Activated CD4-positive, alpha-beta memory T cell treated with anti-CD3 and anti-CD28 coated beads, Interleukin-2, amount 10 ng/mL, durations not matched to agents 7 days and 5 days (primary cell): ENCODE measurements at places on chromosomes 1 and 21. TPM values are rescaled to one million over a fixed set of nuclear protein-coding genes. Genes with fewer than 3 reads are reported as not detected.

Gene PDE9A
- 14.3 TPM for total RNA-seq

Gene PCAT6
- 1.9 TPM for total RNA-seq

Gene CNKSR1
- 1.8 TPM for total RNA-seq

Gene ADGRB2
- total RNA-seq, result 0.68 TPM

Gene OR2L2
- 0.10 TPM for total RNA-seq

Gene KNCN
- not detected for total RNA-seq

Gene ADAMTS5
- total RNA-seq, result not detected

DNA sequence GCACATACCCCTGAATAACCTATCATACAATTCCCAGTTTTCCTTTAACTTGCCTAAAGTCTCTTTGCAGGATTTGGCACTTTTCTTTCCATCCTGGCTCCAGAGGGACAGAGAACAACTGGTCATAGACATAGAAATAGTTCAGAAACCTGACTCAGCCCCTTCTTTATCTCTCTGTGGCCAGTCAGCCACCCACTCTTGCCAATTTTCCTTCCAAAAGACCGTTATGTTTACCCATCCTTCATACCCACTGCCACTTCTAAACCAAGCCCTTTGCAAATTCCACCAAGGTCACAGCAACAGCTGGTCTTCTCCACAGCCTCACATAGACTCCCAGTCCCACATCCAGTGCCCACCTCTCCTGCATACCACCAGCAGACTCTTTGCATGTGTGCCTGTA lies 127.2 kb upstream of the FGGY start:
- no peak overlapping the region for H3K4me3 ChIP-seq
- H3K27me3 ChIP-seq, result peaks cover 19% of the 10 kb centered on the region
- H3K27ac ChIP-seq, result no peak overlapping the region
- H3K36me3 ChIP-seq, result no peaks in the 10 kb centered on the region
- DNase-seq, result no peak

GRCh38 chr1:244006961-244007360 lies 44.1 kb upstream of the ZBTB18 start:
- H3K4me3 ChIP-seq, result no peak overlapping the region
- H3K27me3 ChIP-seq, result peaks cover 4% of the 10 kb centered on the region
- no peaks in the 10 kb centered on the region for H3K36me3 ChIP-seq
- H3K27ac ChIP-seq, result no peak overlapping the region

DNA sequence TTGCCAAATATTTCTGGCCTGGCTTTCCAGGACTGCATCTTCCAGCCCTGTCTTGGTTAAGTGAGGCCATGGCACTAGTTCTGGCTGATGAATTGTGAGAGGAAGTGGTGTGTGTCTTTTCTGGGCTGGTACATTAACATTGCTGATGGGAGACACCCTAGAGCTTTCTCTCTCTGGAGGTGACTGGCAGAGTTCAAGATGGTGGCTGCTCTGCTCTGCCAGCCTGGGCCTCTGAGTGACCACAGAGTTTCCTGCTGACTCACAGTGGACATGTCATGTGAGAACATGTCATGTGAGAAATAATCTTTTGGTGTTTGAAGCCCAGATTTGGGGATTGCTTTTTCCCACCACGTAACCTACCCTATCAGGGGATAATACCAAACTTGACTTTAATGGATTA lies 218.0 kb upstream of the KIAA0040 start:
- no peaks in the 10 kb centered on the region for H3K4me1 ChIP-seq
- H3K36me3 ChIP-seq, result no peaks in the 10 kb centered on the region
- no peak overlapping the region for H3K27ac ChIP-seq
- H3K27me3 ChIP-seq, result peaks cover 2% of the 10 kb centered on the region
- no peak for DNase-seq

GRCh38 chr1:248834343-248834940 lies 3.6 kb upstream of the ZNF672 start:
- DNase-seq, result no peak
- peaks cover 5% of the 10 kb centered on the region for H3K4me1 ChIP-seq
- H3K36me3 ChIP-seq, result peaks cover 3% of the 10 kb centered on the region
- no peak overlapping the region for H3K27ac ChIP-seq

GRCh38 chr1:24142546-24143534 lies at the start of gene IL22RA1:
IL22RA1 (minus strand) TSS chr1:24143140; CDS start chr1:24143082, 58 bp downstream.
- peaks cover 5% of the 10 kb centered on the region for H3K4me1 ChIP-seq
- no peak within 1 kb of the TSS for H3K4me3 ChIP-seq
- DNase-seq, result no peak
- H3K36me3 ChIP-seq, result no peaks in the 10 kb centered on the region
- H3K27ac ChIP-seq, result no peak within 1 kb of the TSS

GRCh38 chr1:39174390-39175081 lies 30.0 kb upstream of the MACF1 start:
- H3K4me1 ChIP-seq, result no peaks in the 10 kb centered on the region
- H3K36me3 ChIP-seq, result no peaks in the 10 kb centered on the region
- no peak overlapping the region for H3K4me3 ChIP-seq
- H3K27me3 ChIP-seq, result no peaks in the 10 kb centered on the region

DNA sequence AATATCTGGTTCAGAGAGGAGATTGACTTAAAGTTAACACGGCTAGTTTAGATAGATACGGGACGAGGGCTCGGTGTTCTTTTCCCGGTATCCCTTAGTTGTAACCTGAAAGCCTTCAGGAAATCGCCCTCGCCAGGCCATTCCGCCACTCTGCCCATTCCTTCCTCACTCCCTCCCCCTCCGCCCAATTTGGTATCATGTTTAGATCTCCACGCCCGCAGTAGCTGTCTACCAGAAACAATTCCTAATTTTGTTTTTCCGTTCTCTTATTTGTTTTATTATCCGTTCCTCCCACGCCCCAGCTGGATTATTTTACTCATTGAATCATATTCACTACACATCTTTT lies 685 bp upstream of the VAMP4 start:
- H3K4me3 ChIP-seq, result peak overlapping the region; percentile 99
- H3K27ac ChIP-seq, result peak overlapping the region; percentile 100
- peaks cover 27% of the 10 kb centered on the region for H3K36me3 ChIP-seq
- peaks cover 47% of the 10 kb centered on the region for H3K4me1 ChIP-seq

DNA sequence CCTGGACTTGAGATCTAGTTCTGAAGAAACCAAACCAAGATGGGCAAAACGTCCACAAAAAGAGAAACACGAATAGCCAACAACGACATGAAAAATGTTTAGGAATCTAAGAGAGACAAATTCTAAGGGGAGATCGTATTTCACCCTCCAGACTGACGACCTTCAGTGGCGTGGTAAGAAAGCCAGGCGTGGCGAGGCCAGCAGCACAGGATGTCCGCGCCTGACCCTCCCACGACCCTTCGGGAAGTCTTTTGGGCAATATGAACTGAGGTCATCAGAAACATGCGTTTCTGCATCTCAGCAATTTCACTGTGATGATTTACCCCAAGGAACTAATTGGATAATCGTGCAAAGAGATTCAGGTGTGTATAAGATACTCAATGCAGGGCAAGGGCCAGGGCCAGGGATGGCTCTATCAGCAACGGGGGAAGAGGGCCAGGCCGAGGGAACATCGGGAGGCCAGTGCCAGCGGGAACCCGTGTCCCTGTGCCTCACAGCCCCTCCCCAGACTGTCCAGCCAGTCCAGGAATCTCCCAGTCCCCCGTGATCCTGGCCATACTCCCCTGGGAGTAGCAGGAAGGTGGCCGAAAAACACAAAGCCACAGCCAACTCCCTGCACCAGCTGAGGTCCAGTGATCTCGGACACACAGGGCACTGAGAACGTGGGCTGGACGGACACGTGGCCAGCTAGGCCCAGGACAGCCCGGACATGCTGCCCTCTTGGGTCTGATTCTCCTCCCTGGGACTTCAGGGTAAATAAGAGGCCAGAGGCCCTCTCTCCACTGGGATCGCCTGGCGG lies 53.6 kb upstream of the ADARB1 start:
- no peak for DNase-seq
- no peak overlapping the region for H3K27ac ChIP-seq
- H3K4me3 ChIP-seq, result no peak overlapping the region
- H3K4me1 ChIP-seq, result peaks cover 7% of the 10 kb centered on the region
- H3K36me3 ChIP-seq, result no peaks in the 10 kb centered on the region

- no peak for DNase-seq
- H3K4me3 ChIP-seq, result no peak overlapping the region
- H3K27me3 ChIP-seq, result peaks cover 8% of the 10 kb centered on the region
- no peaks in the 10 kb centered on the region for H3K4me1 ChIP-seq
- H3K36me3 ChIP-seq, result no peaks in the 10 kb centered on the region
Observed at GRCh38 chr1:178488393-178488792, 8.4 kb downstream of the CLEC20A start.

GRCh38 chr1:116261227-116261626 lies 111.8 kb upstream of the ATP1A1 start:
- H3K4me3 ChIP-seq, result no peak overlapping the region
- H3K27ac ChIP-seq, result no peak overlapping the region
- H3K36me3 ChIP-seq, result no peaks in the 10 kb centered on the region
- no peaks in the 10 kb centered on the region for H3K27me3 ChIP-seq
- DNase-seq, result no peak

GRCh38 chr1:105436589-105437259 lies 1619.8 kb upstream of the PRMT6 start:
- no peaks in the 10 kb centered on the region for H3K36me3 ChIP-seq
- H3K4me3 ChIP-seq, result no peak overlapping the region
- H3K27ac ChIP-seq, result no peak overlapping the region
- H3K4me1 ChIP-seq, result no peaks in the 10 kb centered on the region
- H3K27me3 ChIP-seq, result no peaks in the 10 kb centered on the region

- no peaks in the 10 kb centered on the region for H3K36me3 ChIP-seq
- no peaks in the 10 kb centered on the region for H3K4me1 ChIP-seq
- no peak for DNase-seq
- H3K27ac ChIP-seq, result no peak overlapping the region
- H3K4me3 ChIP-seq, result no peak overlapping the region
Observed at GRCh38 chr1:208028526-208028925, 117.6 kb upstream of the CD34 start.

DNA sequence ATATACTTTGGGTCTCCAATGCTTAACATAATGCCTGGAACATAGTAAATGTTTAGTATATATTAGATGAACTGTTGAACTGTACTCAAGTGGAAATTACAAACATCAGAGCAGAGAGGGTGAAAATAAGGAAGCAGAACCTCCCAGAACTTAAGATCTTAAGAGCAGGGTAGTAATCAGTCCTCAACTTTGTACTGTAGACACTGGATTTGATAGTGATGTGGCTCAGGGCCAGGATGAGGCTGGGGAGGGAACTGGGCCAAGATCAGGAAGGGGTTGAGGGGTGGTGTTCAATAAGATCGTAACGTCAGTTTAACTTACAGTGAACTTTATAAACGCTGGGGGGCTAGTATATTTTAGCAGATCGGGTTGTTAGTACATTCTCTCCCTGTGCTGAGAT lies 15.4 kb downstream of the MPZL1 start:
- peaks cover 8% of the 10 kb centered on the region for H3K36me3 ChIP-seq
- no peaks in the 10 kb centered on the region for H3K27me3 ChIP-seq
- H3K27ac ChIP-seq, result no peak overlapping the region
- no peak overlapping the region for H3K4me3 ChIP-seq

DNA sequence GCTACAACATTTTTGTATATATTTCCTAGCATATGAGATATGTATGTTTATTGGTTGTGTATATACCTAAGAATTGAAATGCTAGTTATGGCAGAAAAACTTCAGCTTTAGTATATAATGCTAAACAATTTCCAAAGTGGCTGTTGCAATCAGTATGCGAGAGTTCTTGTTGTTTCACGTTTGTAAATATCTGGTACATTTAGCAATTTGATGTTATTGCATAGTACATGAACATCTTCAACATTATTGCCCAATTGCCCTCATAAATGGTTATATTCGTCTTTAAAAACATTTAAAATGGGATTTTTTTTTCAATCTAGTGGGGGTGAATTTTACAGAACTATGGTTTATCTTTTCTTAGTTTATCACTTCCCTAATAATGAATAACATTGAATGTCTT lies 86.2 kb upstream of the HP1BP3 start:
- no peak overlapping the region for H3K4me3 ChIP-seq
- H3K36me3 ChIP-seq, result peaks cover 30% of the 10 kb centered on the region
- H3K27me3 ChIP-seq, result no peaks in the 10 kb centered on the region
- H3K27ac ChIP-seq, result no peak overlapping the region

DNA sequence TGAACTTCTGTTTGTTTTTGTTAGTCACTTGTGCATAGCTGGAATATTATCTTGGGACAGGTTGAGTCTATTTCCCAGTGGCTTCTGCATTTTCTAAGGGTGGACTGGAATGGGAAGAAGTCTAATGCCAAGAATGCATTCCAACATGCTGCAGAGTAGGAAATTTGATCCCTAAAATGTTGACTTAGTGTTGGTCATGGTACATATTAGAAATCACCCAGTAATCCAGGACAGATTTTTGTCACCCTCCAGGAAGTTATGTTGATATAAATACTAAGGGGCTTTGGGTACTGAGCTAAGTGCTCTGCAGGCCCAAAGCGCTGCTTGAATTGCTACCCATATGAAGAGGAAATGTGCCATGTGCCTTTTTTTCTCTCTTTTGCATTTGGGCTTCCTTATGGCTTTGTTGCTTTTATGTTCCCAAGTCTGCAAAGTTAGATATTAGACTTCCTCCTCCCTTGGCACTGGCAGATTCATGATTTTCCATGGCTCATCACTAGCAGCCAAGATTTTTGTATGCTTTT lies 10.0 kb downstream of the ARID1A start:
- H3K27ac ChIP-seq, result no peak overlapping the region
- DNase-seq, result no peak
- no peak overlapping the region for H3K4me3 ChIP-seq

DNA sequence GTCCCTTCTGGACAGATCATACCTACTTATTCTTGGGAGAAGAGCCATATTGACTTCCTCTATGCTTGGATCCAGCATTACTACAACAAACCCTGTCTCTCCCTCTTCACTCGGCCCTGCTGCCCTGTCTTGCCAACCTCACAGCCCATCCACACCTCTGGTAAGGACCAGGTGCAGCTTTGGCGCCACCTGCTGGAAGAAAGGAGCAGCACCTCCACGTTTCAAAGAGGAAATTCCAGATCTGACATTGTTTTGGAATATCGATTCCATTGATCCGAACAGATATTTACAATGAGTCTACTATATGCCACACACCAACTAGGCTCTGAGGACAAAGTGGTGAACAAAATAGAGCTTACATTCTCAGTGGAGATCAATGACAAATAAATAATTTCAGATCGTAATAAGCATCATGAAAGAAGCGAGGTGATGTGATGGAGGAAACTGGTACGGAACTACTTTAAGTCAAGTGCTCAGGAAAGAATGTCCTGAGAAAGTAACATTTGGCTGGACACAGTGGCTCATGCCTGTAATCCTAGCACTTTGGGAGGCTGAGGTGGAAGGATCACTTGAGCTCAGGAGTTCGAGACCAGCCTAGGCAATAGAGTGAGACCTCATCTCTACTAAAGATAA lies 18.7 kb downstream of the MFSD2A start:
- H3K4me1 ChIP-seq, result peaks cover 2% of the 10 kb centered on the region
- no peaks in the 10 kb centered on the region for H3K27me3 ChIP-seq
- no peak overlapping the region for H3K4me3 ChIP-seq
- no peaks in the 10 kb centered on the region for H3K36me3 ChIP-seq
